ENCODE measurements at places on chromosomes 4 and X.

- no peak for DNase-seq
These were observed 8.2 kb downstream of the KLHL4 start for GRCh38 chrX:87525771-87526229.

GRCh38 chr4:184950926-184951325 is 67.4 kb upstream of the HELT start:
- DNase-seq, result no peak

- DNase-seq, result no peak
These were observed 217.3 kb downstream of the SPANXN1 start for GRCh38 chrX:145464650-145465049.

GRCh38 chr4:99330648-99331047 is 9.4 kb upstream of the ADH1B start:
- no peak for DNase-seq

GRCh38 chrX:132955690-132956089 is 2.7 kb downstream of the HS6ST2 start:
- no peak for DNase-seq

- no peak for DNase-seq
These were observed 7.7 kb downstream of the F8A2 start for GRCh38 chrX:155389634-155390033.

DNA sequence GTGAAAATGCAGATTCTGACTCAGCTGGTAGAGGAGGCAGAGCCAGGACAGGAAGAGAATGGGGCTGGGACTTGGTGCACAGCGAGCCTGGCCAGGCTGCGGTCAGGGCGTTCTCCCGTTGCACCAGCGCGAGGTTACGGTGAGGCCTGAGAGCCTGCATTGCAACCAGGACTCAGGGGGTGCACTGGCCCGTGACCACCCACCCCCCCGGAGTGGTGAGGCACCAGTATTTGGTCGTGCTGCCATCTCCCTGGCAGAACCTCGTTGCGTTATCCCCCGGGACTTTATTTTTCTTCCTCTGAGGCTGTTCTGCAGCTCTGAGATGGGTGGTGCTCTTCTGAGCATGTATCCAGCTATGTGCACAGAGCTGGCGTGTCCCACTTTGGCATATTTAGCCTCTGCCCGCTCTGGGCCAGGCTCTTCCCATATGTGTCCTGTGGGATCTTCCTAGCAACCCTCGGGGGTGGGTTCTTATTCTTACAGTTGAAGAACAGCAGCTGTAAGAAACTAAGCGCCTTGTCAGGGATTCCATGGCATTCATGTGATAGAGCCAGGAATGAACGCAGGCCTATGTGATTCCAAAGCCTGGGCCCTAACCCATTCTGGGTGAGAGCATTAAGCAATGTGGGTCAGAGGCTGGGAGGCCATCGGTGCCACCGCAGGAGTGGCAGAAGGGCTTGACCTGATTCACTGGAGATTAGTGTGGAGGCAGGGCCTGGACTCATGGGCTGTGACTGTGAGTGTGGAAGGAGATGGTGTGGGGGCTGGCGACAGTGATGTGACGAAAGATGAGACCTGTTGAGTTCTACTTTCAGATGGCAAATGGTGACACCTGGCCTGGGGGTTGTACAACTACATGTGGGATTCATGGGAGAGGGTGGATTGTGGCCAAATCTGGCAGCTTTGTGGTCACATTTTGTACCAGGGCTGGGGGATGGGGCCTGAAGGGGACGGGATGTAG is 3.1 kb downstream of the TADA2B start:
- DNase-seq, result no peak

- no peak for DNase-seq
These were observed 19.9 kb upstream of the PABPC5 start for GRCh38 chrX:91414713-91415112.

DNA sequence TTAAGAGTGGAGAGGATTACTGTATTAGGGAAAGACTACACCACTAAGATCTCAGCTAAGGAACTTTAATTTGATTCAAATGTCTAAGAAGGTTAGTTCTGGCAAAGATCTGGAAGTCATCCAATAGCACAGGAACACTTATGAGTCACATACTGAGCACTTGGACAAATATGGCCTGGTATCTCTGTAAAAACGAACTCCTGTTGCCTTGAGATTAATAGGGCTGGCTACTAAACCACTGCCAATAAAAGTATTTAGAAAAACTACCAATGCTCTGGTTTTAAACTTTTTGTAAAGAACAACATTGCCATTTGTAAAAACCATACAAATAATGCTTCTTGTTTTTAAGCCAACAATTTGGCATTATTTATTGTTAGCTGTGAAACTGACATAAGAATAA is 70.5 kb downstream of the SEC24D start:
- no peak for DNase-seq

DNA sequence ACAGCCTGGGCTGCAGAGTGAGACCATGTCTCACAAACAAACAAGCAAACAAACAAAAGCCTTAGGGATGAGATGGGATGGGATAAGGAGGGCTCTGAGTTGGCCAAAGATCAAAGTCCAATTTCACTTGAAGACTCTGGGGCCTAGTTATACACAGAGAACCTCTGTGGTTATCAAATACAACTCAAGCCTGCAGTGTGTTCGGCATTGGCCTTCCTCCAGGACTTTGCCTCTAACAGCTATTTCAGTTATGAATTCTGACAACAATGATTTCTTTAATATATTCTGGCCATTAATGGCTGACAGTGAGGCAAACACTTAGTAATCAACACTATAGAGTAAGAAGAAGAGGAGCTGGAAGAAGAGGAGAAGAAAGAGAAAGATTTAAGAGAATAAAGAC is 171.1 kb downstream of the PDGFRA start:
- no peak for DNase-seq

DNA sequence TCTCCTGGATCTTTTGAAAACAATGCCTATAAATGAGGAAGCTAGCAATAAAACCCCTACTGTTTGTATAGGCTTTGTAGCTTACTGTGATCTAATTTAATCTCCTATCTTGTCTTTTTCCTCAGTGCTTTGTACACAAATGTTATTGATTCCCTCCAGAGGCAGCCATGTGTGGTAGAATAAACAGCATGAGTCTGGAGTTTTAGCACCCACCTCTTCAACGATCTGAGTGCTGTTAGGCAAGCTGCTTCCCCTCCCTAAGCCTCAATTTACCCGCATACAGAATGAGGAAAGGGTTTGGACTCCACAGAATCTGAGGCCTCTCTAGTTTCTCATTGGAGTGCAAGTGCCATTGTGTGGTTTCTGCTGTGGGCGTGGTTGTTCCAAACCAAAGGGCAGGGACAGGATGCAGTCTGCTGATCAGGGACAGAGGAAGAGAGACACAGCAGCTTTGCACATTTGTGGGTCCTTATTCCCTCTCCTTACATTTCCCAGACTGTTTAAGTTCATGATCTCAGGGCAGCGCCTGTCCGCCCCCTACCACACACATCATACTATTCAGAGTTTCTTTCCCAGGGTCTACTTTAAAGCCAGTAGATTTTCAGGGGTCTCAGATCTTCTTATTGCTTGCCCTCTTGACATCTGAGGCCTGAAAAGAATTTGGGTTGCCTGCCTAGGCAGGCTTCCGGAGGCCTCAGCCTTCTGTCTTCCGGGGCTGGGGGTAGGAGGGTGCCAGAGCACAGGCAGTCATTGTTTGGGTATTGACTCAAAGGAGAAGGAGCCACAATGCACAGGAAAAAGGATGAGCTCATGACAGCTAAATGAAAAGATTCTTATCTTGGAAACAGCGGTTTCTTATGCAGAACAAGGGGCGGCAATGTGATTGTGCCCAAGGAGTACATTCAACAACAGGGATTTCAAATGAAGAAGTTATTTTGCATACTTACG is 114.9 kb upstream of the TEX13D start:
- peak; percentile 8 for DNase-seq

GRCh38 chr4:174763454-174764104 is 65.5 kb downstream of the GLRA3 start:
- no peak for DNase-seq

DNA sequence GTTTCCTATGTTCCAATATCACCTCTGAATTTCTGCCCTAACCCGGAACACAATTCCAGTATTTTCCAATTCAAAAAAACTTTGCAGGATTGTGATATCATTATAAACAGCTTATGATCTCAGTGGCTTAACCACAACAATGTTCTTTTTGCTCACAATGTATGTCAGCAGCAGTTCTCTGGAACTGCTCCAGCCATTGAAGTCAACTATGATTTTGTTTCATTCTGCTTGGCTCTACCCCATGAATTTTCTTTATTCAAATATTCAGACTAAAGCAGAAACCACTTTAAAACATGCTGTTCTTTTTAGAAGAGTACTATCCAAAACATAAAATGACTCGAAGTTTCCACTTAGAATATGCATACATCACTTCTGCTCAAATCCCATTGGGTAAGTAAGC is 1611.1 kb downstream of the ARAP2 start:
- no peak for DNase-seq

- no peak for DNase-seq
These were observed 248.6 kb downstream of the PCDH18 start for GRCh38 chr4:137283737-137284136.

GRCh38 chrX:31609130-31609529 is 537.3 kb upstream of the FTHL17 start:
- DNase-seq, result no peak

GRCh38 chr4:103496800-103497199 is 223.0 kb downstream of the TACR3 start:
- no peak for DNase-seq

- DNase-seq, result no peak
These were observed 41.3 kb upstream of the ASMTL start for GRCh38 chrX:1493877-1494510.

- no peak for DNase-seq
These were observed 689.4 kb upstream of the ATOH1 start for GRCh38 chr4:93139118-93139517.

- no peak for DNase-seq
These were observed 190.3 kb upstream of the PSAPL1 start for GRCh38 chr4:7625071-7625470.

- DNase-seq, result no peak
These were observed 84.5 kb downstream of the AFF1 start for GRCh38 chr4:87019246-87019791.

DNA sequence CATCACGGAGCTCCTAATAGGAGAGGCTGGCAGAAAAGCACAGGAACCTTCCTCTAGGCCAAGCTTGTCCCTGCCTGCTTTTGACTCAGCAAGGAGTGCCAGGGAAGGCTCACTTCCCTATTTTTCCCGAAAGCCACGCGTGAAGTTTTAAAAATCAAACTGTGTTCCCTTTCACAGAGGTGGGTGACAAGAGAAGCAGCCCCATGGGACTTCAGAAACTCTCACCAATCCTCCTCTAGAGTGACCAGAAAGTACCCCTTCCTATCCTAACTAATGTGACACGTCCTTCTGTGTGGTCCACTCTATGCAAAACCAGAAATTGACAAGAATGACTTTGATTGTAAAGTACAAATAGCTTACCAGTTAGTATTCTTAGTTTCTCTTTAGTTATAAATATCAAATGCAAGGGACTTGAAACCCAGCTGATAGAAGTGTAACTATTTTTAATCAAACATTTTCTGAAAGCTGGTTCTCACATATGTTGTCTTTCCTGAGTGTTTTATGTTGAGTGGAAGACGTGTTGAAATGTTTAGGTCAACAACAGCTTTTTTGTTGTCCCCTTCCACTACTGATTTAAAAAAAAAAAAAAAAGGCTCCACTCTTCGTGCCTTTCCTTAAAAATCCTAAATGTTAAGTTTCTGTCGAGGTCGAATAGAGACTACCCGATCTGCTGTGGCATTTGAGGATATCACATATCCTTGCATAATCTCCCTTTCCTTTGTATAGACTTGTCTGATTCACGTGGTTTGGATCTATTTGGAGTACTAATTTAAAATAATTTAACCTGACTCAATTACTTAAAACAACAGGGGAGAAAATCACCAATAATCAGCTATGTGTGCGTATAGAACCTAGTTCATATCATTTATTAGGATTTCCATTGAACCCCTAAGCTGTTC is 42.1 kb downstream of the NFKB1 start:
- no peak for DNase-seq

GRCh38 chrX:130887376-130887775 is 15.6 kb downstream of the ENOX2 start:
- DNase-seq, result peak; percentile 93

- DNase-seq, result no peak
These were observed 85.9 kb downstream of the REPS2 start for GRCh38 chrX:17032351-17032750.

DNA sequence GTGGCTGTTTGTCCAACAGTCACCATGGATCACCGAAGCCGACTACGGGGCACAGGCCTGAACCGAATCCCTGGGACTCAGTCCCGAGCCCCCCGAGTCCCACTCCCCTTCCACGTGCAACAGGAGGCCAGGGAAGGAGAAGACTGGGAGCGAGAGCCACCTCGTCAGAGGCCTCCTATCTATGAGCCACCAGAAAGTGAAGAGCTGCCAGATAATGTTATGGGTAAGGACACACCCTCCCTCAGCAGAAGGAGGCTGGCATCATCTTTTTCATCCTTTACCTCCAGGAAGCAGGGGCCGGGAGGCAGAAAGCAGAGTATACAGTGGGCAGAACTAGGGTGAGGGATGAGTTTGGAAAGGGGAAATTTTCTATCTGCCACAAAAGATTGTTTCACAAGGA is 2.8 kb upstream of the PRDX4 start:
- DNase-seq, result no peak

GRCh38 chr4:143581331-143581946 is 67.9 kb downstream of the SMARCA5 start:
- DNase-seq, result no peak

GRCh38 chrX:47175588-47175980 is 18.0 kb upstream of the UBA1 start:
- no peak for DNase-seq

DNA sequence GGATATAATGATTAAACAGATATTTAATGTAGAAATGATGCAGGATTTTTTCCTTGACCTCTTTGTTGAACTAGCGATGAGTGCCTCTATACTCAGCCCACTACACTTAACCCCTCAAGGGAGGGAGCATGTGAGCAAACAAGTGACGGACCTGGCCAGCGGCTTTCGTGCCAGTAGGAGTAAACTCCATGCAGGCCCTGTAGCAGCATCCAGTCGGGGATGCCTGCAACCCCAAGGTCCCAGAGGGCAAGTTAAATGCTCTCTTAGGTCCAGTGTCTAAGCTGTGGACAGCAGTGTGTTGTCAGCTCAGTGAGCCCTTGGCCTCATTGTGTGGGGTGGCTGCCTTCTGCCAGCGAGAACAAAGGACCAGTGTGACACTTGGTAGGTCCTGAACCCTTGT is 708.7 kb downstream of the TECRL start:
- DNase-seq, result no peak

GRCh38 chrX:122119361-122119760 is 1064.7 kb upstream of the GRIA3 start:
- no peak for DNase-seq

DNA sequence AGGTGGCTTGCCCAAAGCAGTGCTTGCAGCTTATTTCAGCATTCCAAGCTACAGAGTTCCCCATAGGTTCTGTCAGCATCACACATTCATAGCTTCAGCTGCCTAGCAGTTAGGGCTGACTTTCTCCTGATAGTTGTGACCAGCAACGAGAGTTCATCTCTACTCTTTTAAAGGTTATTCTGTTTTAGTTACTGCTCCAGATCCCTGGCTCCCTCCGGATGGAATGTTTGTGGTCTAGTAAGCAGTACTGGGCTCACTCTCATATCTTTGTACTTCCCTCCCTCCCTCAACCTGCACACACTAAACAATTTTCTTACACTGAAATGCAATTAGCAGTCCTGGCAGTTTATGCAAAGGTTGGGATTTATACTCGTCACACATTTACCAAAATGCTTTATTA is 43.9 kb downstream of the PTTG2 start:
- DNase-seq, result no peak

GRCh38 chr4:62670514-62670913 is 1470.4 kb downstream of the ADGRL3 start:
- no peak for DNase-seq

Measured in NCI-H187 treated with DMSO at 0.1 percent for 48 hours (cell line).